ENCODE measurements at places on chromosomes 7 and 10.

DNA sequence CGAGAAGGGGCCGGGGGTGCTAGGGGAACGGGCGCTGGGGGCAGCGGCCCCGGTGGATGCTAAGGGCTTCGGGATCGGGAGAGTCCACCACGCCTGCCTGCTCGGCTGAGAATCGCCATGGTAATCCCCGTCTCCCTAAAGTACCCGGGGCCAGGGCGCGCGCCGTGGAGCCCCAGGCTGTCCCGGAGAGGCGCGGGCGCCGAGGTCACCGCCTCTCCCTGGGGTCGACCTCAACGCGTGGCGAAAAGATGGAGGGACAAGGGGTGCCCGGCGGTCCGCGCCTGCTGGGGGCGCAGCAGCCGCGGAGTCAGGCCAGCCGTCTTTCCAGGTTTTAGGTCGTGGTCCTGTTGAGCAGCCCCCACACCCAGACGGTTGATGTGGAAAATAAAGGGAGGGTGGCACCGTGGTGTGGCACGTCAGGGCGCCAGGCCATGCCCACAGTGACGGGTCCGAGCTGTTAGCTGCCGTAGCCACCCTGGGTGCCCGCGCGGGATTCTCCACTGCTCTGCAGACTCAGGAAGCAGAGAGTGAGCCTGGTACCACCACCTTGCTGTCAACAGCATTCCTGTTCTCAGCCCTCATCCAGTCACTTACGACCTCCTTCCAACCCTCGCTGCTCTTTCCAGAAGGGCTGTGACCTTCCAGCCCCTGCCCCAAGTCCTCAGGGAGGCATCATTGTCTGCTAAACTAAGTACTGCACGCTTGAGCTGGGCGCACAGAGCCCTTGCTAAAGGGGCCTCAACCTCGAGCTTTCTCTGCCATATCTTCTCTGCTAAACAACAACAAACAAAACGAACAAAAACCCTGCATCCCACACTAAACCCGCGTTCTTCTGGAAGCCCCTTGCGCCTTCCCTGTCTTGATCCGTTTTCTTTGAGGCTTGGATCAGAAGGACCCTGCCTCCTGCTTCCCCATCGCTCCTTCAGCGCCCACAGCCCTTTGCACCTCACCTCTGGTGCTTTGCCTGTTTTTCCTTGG lies 666 bp downstream of the SMKR1 start:
- DNase-seq = no peak

GRCh38 chr7:125592331-125592730 lies 662.7 kb upstream of the POT1 start:
- DNase-seq = no peak

DNA sequence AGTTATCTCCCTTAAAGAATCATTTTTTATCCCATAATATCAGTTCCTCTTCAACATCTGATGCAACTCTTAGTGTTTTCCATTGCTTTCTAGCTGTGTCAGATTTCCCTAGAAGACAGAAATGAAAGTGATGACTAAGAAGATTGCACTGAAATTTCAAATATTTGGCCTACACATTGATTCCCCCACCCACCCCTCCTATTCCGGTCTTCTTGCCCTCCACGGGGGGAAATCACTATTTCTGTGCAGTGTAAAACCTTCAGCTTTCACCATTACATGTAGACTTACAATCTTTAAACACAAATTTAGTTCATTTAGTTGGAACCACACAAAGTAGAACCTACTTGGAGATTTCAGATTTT lies 63.7 kb upstream of the IL6 start:
- DNase-seq = no peak

- DNase-seq = no peak
These were observed 41.1 kb downstream of the ZC3HC1 start for GRCh38 chr7:130009848-130010688.

GRCh38 chr7:36971515-36972139 lies 247.3 kb upstream of the AOAH start:
- no peak for DNase-seq

- no peak for DNase-seq
These were observed 16.4 kb downstream of the TNRC18 start for GRCh38 chr7:5406957-5407945.

GRCh38 chr10:98332623-98333269 lies 64.8 kb upstream of the LOXL4 start:
- no peak for DNase-seq

DNA sequence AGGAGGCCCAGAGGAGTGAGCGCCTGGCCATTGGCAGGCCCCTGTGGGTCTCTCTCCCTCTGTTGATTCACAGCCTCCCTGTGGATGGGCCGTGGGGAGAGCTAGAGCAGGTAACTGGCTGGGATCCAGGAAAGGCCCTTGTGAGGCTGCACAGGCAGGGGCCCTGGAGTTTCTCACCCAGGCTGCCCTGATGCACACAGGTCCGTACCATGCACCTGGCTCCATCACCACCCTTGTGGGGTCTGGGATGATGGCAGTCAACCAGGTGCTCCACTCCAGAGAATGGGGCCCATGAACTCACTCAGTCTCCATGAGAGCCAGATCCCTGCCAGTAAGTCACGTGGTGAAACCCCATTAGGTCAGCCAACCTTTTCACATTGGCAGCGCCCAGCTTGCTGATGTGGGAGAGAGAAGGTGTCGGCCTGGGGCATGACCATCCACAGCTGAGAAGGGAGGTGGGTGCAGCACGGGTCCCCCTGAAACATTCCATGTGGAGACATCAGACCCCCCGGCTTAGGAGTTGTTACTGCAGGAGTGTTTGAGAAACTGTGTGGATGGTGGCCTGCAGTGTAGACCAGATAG lies 320.8 kb downstream of the ADARB2 start:
- no peak for DNase-seq

DNA sequence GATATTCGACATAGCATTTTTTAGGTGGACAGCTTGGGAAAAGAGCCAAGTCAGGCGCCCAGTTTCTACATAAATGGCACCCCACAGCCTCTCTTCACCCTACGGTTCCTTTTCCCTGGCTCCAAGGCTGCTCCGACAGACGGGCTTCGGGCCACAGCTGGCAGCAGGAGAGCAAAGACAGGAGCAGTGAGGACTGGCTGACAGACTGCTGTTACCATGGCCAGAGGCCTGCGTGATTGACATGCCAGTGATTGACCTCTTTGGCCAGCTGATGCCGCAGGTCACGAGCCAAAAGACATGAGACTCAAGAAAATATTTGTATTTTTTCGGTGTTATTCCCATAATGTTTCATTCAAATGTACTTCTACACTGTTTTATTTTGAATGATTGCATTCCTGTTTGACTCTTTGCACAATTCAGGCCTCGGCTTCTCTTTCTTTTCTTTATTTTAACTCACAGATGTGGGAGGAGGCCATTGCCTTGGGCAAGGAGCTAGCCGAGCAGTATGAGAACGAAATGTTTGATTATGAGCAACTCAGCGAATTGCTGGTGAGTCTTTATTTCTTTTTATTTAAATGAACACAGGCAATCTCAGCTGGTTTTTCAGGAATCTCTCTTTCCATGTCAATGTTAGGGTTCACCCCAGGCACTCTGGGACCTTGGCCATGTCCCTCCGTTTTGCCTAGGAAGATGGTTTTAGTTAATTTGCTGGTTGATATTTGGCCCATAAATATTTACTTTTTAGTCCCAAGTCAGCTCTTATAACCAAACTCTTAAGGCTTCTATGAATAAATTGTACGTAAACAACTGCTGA lies 146.3 kb upstream of the NPS start:
- DNase-seq = no peak

DNA sequence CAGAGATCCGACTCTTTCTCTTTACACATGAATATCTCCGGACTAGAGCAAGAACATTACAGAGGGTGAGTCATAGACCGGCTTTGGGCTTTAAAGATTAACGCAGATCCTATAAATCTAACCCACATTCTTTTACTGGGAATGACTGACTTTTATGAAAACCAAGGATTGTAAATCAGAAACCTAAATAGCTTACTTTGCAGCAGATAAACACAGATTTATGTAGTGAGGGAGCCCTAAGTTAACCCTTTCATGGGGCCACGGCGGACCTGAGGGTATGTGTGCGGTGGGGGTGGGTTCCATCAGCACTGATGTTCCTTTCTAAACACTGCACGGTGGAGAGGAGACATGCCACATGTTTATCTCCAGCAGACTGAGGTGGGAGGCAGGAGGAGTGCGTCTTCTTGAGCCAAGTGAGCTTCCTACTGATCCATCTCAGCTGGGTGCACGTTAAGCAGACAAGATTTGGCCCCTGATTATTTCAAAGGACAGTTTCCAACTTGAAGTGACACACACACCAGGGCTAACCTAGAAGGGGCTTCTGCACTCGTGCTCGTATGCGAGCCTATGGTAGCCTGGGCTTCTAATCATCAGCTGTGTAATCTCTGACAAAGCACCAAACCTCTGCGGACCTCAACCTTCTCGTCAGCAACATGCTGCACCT lies 127.6 kb downstream of the WDR11 start:
- no peak for DNase-seq

DNA sequence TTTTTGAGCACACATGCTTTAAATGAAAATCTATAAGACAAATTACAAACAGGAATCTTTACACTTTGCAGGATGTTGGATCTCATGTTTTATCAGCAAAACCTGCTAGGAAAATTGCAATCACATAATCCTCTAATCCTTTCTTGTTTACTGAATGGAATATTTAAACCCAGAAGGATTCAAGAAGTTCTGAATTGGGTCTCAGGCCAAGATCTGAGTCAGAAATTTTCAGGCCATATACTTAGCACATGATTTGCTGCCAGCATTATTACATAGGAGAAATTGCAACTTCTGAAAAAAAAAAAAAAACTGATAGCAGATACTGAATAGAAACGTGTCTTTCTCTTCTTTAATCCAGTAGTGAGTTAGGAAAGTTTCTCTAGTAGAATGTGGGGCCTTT lies 1005.3 kb upstream of the POT1 start:
- no peak for DNase-seq

DNA sequence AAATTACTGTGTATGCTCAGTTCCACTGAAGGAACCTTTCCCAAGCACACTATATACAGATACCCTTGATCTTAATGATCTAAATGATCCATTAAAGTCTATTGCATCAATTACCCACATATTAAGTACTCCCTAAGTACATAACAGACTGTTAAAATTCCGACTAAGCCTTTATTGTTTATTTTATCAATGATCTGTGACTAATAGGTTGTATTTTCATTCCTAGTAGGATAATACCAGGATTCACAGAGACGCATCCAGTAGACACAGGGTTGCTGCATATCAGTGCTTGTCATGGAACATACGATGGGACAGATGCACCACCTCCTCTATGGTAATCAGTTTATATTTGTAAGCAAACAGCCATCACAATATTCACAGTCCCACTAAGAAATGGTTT lies 159.6 kb upstream of the SLC26A5 start:
- no peak for DNase-seq

DNA sequence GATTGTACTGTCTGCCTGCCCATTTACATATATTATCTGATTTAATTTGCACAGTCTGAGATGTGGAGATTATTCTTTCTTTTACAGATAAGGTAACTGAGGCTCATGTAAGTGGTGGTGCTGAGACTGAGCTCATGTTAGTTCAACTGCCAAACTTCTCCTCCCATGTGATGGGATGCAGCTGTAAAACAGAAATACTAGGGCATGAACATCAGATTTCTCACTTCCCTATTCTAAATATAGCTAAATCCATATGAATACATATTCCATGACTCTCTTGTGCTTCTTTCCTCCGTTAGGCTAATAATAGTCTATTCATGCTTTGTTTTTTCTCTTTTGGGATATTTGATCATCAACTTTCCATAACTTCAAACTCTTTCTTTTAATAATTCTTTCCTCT lies 84.7 kb downstream of the PTPRZ1 start:
- DNase-seq = no peak

DNA sequence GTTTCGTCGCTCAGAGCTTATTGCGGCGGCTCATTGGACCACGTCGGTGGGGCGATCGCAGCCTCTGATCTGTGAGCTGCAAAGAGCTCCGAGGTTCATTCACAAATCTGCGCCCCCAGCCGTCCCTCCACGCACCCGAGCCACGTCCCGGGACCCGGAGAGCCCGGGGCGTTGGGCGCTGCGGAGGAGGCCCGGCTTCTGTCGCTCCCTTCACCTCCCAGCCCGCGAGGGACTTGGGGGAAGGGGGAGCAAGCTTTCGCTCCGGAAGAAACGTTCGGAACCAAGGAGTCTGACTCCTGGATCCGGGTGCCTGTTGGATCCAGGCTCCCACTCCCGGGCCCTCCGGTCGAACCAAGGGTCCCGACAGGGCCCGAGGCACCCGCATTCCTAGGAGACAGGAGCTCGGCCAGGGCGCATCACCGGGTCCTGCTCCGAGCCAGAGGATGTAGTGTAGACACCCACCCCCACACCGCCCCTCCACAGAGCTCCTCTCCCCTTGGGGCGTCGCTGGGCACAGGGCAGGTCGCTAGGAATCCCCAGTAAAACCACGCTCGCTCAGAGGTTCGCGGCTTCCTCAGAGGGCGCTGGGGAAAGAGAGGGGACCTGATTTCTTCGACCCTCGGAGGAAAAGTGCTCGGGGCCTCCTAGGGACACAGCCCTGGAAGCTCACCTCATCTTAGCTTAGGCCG lies 7.9 kb upstream of the EN2 start:
- DNase-seq = no peak

DNA sequence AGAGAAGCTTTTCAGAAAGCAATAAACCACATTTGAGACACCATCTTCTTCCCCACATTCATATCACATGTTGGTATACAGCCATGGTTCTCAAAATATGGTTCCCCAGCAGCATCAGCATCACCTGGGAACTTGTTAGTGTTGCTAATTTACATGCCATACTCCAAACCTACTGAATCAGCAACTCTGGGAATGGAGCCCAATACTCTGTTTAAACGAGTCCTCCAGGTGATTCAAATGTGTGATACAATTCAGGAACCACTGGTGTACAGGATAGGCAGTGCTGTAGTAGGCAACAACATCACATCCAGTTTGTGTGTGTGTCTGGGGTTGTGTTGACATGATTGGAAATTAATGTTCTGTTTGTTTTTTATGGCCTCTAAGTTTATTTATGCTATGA lies 47.7 kb downstream of the ZNF277 start:
- no peak for DNase-seq

DNA sequence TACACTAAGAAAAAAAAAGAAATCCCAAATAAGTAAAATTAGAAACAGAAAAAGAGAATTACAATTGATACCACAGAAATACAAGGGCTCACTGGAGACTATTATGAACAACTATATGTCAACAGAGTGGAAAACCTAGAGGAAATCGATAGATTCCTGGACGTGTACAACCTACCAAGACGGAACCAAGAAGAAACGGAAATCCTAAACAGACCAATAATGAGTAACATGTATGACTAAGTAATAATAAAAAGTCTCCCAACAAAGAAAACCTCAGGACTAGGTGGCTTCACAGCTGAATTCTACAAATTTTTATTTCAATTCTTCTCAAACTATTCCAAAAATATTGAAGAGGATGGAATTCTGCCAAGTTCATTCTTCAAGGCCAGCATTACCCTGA lies 13.9 kb downstream of the DIP2C start:
- no peak for DNase-seq

DNA sequence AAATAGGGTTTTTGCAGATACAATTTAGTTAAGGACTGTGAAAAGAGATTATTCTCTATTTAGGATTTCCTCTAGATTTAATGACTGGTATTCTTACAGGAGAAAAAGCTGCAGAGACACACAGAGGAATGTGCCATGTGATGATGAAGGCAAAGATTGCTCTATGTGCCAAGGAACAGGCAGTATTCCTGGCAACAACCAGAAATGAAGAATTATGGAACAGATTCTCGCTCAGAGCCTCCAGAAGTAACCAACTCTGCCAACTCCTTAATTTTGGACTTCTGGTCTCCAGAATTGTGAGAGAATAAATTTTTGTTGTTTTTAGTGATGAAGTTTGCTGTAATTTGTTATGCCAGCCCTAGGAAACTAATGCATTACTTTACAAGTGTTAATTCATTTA lies 307.6 kb upstream of the SEMA3A start:
- DNase-seq = no peak

Data from activated CD8-positive, alpha-beta memory T cell treated with anti-CD3 and anti-CD28 coated beads for 1 hour (primary cell).